RWPE1 (cell line): ENCODE measurements at places on chromosomes 1 and 21.

DNA sequence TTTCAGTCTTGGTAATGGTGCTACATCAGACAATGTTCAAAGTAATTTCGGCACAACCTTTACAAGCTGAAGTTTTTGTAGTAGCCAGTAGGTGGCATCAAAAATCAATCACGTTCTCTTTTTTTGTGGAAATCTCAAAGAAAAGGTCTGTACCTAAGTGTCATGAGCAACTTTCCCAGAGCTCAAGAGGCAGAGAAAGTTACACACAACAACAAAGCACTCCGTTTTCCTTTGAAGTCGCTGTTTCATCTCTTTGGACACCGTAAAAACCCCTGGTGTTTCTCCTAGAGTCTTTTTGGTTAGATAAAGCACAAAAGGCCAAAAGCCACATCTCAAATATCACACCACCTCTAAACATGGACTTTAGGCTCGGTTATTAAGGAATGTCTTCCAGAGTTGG lies 131.6 kb downstream of the LHX8 start:
- peak; percentile 10 for DNase-seq

- DNase-seq: no peak
These were observed 32.1 kb upstream of the ZNF362 start for GRCh38 chr1:33224166-33224707.

- peak; percentile 63 for DNase-seq
These were observed 63.6 kb downstream of the CLIC6 start for GRCh38 chr21:34732388-34732821.

DNA sequence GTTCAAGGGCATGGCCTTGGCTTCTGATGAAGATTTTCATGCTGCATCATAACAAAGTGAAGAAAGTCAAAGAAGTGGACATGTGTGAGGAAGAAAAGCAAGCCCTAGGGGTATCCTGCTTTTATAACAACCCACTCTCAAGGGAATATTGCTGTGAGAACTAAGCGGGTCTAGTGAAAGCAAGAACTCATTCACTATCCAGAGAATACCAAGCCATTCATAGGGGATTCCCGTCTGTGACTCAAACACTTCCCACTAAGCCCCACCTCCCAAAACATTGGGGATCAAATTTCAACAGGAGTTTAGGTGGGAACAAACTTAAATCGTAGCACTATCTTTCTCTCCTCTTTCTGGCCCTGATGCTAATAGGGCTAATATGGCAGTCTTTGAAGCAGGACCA lies 98.5 kb upstream of the CTTNBP2NL start:
- no peak for DNase-seq

DNA sequence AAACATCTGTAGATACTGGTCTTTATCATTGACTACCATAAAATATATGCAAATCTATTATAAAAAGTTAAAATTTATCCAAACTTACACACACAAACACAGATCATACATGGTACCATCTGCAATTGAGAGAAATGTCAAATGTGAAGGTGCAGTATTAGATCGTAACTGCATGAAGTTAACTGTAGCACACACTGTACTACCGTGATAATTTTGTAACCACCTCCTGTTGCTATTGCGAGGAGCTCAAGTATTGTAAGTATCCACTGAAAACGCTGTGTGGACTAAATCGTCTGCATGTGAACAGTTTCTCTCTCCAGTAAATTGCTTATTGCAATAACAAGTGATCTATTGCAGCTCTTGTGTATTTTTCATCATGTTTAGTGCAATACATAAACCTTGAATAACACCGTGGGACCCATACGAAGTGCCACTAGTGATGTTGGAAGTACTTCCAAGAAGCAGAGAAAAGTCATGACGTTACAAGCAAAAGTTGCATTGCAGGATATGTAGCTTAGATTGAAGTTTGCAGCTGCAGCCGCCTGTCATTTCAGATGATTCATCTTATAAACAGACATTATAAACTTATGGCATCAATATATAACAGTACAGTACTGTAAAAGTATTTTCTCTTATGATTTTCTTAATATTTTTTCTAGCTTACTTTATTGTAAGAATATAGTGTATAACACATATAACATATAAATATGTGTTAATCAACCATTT lies 172.9 kb downstream of the SDCCAG8 start:
- DNase-seq: no peak

- DNase-seq: peak; percentile 20
These were observed 226.1 kb downstream of the KCTD3 start for GRCh38 chr1:215793180-215793579.

DNA sequence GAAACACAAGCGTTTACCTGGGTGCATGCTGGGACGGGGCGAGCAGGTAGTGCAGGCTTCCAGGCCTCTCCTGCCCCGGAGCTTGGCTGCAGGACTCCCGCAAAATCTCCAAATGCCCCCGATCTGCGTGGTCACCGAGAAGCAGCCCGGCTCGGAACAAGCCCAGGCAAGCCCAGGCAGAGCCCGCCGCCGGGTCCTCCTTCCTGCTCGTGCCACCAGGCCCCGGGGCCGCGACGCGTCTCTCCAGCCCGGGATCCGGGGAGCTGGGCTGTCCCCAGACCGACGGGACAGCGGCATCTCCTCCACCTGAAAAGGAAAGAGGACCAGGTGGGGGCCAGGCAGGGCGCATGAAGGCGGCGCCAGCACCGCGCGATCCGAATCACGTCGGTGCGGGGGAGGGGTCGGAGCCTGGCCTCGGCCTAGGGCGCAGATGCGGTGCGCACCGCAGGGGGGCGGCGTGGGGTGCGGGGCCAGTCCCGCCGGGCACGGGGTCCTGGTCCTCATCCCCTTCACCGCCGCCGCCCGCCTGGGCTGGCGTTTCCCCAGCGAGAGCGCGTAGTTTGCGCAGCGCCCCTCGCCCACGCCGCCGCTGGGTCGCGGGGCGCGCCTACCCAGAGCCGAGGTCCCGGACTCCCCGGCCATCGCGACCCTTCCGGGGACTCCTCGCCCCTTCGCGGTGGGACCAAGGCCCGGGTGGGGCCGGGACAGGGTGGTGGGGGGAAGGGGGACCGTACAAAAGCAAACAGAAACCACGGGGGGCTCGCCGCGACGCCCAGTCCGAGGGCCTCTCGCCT lies 52.4 kb upstream of the H6PD start:
- peak; percentile 62 for DNase-seq

- DNase-seq: peak; percentile 74
These were observed at the start of gene SLC6A17 for GRCh38 chr1:110150330-110151174. TSS of gene SLC6A17 (plus strand) at chr1:110150494. CDS start at chr1:110166930, 16,436 bp downstream.

- DNase-seq: no peak
These were observed 462.4 kb upstream of the RGS18 start for GRCh38 chr1:191695865-191696264.

DNA sequence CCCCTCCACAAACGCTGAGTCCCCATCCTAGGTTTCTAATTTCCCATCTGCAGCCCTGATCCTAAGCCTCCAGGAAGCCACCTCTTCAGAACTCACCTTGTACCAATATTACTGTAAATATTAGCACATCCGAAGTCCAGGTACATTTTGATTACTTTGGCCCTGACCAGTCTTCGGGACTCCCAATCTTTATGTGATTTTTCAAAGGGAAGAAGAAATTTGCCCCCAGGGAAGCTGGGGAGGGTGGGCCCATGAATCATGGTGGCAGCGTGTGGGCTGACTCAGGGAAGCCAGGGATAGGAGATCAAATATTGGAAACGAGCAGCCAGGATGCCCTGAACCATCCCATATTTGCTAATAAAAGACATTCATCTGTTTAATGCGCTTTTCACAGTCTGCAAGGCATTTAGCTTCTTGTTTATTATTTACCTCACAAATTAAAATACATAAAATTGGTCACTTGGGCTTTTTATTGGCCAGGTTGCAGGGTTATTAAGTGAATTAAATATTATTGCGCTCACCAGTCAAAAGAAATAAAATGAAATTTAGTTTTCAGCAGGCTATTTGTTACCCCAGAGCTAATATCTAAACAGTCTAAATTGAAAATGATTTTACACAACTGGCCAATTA lies 46.6 kb downstream of the KIAA0040 start:
- peak; percentile 35 for DNase-seq

DNA sequence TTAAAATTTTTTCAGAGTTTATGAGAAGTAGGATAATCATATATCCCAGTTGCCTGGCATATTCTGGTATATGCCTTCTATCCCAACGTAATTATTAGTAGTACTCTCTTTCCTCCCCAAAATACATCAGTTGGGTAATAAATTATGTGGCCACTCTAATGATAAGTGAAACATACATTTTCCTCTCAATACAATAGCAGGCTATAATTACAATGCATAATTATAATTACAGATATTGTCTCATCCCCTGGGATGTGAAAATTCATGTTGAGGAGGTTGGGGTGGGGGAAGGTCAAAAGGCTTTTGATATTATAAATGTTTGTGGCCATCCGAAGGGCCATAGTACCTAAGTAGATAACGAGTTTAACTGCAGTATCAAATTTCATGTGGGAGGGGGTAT lies 277.1 kb downstream of the ST6GALNAC3 start:
- DNase-seq: no peak

GRCh38 chr1:42759114-42759513 lies 7.7 kb downstream of the P3H1 start:
- no peak for DNase-seq

DNA sequence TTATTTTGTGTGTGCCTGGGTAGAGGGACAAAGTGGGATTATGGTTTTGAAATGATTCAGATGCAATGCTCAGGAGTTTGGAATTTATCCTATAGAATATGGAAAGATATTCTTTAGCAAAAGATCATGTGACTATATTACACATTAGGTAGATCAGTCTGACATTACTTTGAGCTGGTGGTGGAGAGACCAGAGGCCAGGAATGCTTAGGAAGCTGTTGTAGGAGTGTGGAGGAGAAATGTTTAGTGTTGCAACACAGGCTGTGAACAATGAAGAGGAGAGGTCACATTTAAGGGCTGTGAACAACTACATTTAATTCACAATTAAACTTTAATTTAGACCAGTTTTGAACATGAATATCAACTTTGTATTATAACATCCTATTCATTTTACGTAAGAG lies 45.3 kb upstream of the PODN start:
- DNase-seq: no peak

DNA sequence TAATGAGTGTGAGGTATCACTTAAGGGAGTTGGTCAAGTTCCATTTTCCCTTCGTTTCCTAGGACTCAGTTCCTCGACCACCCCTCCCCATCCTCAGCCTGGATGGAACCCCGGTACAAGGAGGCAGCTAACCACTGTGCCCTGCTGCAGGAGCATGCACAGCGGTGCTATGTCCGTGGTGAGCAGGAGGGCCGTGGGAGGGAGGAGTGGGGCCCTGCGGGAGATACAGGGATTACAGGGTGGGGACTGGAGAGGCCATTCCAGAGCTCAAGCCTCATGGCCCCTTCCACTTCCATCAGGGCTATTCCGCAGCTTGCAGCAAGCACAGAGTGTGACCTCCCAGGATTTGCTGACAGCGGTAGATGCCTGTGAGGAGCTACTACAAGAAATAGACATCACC lies 25.8 kb downstream of the HYI start:
- DNase-seq: no peak

DNA sequence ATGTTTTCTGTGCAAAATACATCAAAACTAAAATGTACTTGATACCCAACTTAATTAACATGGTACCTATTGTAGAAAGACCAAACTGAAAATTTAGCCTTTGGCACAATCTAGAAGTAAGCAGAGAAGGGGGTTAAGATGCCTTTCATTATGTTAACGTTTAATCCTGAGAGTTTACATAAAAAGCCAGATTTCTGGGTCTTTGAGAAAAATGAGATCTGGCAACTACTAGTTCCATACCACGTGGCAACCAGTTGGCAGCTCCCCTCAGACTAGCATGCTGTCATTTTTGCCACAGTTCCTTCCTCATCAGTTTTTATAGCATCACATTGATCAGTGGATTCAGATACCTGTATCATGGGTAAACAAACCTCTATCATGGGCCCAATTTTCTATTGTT lies 1.5 kb downstream of the RO60 start:
- peak; percentile 24 for DNase-seq

DNA sequence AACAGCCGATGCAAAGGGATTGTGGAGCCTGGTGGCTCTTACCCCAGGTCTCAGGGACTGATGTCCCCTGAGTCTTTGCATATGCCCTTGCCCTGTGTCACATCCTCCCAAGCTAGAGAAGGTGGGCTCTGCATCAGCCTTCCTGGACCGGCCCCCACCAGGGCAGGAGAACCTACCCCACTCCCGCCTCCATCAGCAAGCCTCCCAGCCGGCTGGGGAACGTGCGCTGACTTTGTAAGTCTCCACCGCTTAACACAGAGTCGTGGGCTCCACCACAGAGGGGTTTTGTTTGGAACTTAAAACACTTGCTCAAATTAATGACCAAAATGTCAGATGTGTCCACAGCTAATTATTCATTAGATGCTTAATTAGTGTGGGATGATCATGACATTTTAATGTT lies 255.2 kb upstream of the VAMP3 start:
- no peak for DNase-seq

DNA sequence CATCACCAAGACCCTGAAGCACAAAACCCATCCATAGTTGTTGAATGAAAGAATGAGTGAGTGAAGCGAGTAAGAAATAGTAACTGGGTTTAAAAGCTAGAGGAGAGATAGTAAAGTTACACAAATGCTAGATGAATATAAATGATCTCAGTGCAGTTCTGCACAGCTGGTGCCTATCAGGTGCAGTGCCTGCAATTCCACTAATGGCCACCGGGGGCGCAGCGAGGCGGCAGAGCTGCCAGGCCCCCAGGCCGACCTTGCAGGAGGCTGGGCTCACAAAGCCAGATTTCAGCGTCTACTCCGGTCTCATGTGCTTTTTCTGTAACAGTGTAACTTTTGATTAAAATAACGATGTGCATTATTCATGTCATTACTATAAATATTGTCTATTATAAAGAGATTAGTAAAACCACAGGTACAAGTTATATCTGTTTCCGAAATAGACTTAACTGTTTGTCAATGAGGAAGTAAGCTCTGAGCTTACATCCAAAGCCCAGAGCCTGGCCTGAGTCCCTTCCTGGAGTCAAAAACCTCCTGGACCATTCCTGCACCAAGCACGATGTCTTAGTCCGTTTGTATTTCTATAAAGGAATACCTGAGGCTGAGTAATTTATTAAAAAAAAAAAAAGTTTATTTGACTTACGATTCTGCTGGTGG lies 477.6 kb downstream of the NPHP4 start:
- peak; percentile 82 for DNase-seq

- peak; percentile 72 for DNase-seq
These were observed 13.1 kb upstream of the SLC30A1 start for GRCh38 chr1:211591980-211592493.

GRCh38 chr1:47921935-47922415 lies 75.2 kb downstream of the TRABD2B start:
- no peak for DNase-seq
